Activated CD4-positive, CD25-positive, alpha-beta regulatory T cell treated with anti-CD3 and anti-CD28 coated beads, Interleukin-2, amount 50 U/mL, for 24 hours (primary cell): ENCODE measurements at places on chromosomes 7 and 10.

- no peak for ATAC-seq
Observed at GRCh38 chr10:88125766-88126165, 262.3 kb downstream of the PTEN start.

- no peak for ATAC-seq
Observed at GRCh38 chr10:72127571-72127970, 39.2 kb upstream of the SPOCK2 start.

GRCh38 chr10:79348640-79348988 lies 1.3 kb downstream of the PPIF start:
- ATAC-seq = no peak

- ATAC-seq = no peak
Observed at GRCh38 chr10:71419750-71420149, 23.0 kb downstream of the CDH23 start.

DNA sequence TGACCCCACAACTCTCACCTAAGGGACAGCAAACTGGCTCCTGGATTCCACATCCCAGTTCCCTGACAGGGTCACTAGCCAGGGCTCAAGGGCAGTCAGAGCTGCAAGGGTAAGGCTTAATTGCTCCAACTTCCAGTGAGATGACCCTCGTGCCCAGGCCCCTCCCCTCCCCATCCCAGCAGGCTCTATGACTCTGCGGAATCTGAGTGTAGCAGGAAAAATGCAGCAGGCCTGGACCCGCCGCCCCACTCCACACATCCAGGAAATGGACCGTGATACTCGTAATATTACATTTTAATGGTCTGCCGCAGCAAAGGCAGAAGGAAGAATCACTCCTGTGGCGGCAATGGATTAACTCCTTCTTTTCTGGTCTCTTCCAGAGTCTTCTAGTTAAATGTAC lies 91.7 kb upstream of the CHST15 start:
- no peak for ATAC-seq

DNA sequence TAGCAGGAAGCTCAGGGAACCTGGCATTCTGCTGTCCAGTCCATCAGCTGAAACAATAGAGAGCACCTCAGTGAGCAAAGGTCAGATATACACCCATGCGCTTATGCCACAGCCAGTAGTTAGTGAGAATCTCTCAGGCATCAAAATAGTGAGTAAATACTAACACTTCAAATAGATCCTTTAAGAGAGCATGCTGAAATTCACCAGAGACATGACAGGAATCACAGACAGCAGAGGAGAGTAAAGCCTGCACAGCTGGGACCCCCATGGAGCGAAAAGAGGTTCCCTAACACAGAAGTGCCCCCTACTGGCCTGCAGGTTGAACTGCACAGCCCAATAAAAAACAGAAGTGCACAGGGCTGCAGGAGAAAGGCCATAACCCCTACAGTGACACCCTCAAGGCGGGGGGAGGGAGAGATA lies 57.6 kb upstream of the ANTXRL start:
- peak; percentile 45 for ATAC-seq

DNA sequence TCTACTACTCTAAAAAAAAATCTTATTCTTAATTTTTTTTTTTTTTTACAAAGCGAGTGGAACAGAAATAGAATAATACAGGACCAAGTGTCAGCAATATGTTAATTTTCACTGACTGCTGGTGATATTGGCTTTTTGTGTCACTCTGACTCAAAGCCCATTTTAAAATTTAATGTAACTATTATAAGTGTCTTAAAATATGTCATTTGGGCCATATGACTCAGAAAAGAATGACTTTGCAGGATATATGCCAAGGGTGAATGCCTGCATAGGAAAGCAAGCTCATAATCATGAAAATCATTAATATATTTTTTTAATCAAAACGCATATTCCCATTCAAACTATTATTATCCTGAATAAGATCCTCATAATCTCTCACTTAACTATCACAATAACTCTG lies 149.2 kb downstream of the GNAT3 start:
- no peak for ATAC-seq

GRCh38 chr10:31749981-31750840 lies 178.4 kb downstream of the ARHGAP12 start:
- no peak for ATAC-seq
